ENCODE measurements at places on chromosomes 3 and 15.
A peak's percentile ranks its signal among the peaks of the same experiment; 100 is the strongest.

DNA sequence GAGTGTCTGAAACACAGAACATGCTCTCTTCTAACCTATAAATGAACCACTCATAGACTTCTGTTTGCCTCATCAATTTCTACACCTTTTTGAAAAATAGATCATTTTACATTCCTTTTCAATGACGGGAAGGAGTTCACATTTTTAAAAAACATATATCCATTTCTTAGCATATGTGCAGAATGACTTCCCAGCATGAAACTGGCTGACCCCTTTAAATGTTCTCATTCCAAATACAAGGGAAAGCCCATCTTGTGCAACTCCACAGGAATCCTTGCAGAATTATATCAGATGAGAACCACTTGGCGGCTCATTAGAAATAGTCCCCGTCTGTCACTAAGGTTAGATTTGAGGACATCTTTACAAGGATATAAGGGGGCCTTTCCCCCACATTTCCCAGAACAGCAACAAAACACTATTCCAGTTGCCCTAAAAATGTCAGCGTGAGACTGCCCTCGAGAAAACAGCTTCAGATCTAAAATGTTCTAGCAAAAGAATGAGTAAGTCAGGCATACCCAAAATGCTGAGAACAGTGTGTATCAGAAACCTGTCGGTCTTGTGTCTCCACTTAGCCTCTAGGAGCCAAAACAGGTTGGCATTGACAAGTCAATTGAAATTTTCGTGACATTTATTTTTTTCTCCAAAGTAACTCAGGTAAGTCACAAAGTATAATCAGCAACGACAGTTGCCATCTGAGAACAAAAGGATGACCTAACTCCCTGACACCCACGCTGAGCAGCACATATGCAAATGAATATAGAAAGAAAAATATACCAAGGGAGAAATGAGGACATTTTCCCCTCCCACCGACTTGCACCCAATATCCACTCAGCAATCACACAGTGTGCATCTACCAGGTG lies 63.1 kb downstream of the FOXP1 start:
- no peak for DNase-seq

DNA sequence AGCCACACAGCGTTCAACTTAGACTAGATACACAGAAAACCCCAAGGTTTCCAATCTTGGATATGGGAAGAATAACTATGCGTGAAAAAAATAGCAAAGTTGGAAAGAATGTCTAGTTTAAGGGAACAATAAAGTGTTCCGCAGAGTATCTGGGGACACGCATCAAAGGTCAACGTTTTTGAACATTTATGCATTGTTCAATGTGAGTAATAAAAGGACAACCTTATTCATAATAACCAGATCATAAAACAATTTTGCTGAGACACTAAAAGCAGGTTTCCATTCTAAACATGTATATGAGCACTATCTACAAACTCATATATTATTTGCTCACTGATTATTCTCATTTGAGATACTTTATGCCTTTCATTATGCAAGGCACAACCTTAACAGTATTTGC lies 7.8 kb downstream of the ANO10 start:
- DNase-seq, result no peak

DNA sequence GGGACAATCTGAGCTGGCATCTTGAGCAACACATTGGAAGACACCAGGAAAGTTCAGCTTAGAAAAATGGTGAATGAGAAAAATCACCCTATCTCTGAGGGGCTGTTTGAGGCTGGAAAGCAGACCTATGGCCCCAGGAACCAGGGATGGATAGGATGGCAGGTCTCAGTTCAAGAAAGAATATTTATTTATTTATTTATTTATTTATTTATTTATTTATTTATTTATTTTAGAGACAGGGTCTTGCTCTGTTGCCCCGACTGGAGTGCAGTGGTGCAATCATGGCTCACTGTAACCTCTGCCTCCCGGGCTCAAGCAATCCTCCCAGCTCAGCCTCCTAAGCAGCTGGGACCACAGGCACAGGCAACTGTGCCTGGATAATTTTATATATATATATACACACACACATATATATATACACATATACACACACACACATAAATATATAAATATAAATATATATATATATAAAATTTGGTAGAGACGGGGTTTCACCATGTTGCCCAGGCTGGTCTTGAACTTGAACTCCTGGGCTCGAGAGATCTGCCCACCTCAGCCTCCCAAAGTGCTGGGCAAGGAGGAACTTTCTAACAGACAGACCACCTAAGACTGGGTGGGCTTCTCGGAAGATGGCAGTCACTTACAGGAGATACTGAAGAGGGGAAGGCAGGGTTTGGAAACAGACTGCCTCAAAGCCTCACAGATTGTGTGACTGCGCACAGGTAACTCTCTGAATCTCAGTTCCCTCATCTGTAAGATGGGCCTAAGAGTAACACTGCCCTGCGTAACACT lies 29.7 kb downstream of the CCDC13 start:
- DNase-seq, result no peak

- DNase-seq, result no peak
These were observed 425 bp downstream of the ANPEP start for GRCh38 chr15:89814112-89814742.

DNA sequence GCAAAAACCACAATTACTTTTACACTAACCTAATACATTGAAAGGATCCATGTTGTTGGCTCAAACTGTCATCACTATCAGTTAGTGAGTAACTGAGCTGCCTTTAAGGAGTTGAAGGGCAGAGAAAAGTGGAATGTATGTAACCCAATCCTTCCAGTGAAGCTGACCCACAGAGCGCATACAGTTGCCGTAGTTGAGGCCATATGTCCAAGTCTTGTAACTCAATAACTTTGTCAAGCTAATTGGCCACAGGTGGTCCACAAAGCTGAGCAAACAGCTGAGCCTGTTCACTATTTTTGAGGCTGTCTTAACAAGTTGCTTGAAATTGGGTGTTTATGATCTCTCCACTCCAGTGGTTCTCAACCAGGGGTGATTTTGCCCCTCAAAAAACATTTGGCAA lies 169.0 kb upstream of the SLC24A5 start:
- no peak for DNase-seq

- DNase-seq, result no peak
These were observed 88.6 kb downstream of the TRIM42 start for GRCh38 chr3:140766465-140766864.

GRCh38 chr15:26087395-26087794 lies 224.3 kb upstream of the ATP10A start:
- no peak for DNase-seq

DNA sequence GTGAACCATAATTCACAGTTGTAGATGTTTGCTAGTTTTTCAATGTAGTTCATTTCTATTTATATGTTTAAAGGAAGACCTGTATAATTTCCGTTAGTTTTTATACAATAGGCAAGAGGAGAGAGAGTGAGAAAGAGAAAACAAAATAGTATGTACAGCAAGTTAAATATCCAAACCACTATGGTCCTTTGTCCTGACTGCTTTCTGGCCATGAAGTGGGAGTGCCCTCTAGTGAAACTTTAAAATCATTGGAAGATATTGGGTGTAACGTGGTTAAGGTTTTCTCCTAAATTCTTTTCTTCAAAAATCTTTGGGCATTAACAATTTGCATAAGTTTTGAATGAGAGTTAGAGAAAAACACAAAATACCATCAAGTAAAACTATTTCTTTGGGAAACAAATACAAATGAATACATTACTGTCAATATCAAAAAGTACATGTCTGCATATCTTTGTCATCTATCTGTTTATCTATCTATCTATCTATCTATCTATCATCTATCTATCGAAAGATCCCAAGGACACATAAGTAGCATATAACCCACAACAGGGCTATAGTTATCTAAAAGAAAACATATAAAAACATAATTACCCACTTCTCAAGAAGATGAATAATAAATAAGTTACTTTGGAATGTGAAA lies 534.6 kb upstream of the ATP11B start:
- no peak for DNase-seq

DNA sequence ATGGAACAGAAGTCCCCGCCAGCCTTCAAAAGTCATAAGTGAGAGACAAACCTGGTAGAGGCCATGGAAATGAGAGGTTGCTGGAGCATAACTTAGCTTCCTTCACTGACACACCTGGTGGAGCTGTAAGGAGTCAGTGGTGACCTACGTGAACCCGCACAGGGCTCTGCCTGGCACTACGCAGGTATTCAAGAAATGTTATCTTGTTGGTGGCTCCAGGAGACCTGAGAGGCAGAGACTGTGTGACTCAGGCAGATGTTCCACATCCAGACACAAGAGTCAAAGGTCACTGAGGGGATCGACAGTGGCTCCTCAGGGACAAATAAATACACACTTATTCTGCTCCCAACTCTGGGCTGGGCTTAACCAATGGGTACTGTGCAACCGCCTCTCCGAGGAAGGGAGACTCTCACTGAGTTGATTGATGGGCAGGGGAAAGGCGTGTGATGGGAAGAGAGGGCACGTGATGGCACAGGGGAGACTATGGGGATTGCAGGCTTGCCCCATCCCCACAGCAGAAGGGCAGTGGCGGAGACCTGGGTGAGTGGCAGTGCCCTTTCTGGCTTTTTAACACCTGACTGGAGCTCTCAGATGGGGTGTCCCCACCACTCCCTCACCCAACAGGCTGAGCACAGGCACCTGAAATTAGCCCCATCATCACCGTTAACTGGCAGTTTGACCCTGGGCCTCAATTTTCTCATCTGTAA lies 111.7 kb upstream of the SMAD3 start:
- DNase-seq, result no peak

GRCh38 chr3:186534113-186534669 lies 10.0 kb downstream of the CRYGS start:
- no peak for DNase-seq

- no peak for DNase-seq
These were observed 36.4 kb downstream of the ZDHHC3 start for GRCh38 chr3:44939581-44940036.

- DNase-seq, result no peak
These were observed 576 bp upstream of the RPAP1 start for GRCh38 chr15:41544650-41545015.

- no peak for DNase-seq
These were observed 6.3 kb downstream of the HOMER2 start for GRCh38 chr15:82946155-82946701.

GRCh38 chr3:60178931-60179653 lies 1072.2 kb downstream of the FHIT start:
- no peak for DNase-seq

GRCh38 chr15:30922480-30923311 lies 19.0 kb downstream of the FAN1 start:
- no peak for DNase-seq

DNA sequence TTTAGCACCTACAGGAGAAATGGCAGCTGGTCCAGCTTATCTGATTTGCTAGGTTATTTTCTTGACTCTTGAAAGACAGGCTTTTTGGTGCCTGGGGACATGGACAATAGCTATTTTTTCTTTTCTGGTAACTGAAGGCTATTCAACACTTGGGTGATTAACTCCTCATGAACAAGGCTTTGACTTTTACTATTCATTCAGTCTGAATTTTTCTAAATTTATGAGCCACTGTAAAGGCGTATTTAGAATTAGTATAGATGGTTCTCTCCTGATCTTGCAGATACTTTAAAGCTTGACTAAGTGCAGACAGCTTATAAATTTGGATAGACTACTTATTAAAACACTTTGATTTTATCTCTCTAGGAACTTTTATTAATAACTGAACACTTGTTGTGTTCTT lies 18.4 kb upstream of the GFM1 start:
- no peak for DNase-seq

GRCh38 chr15:58484791-58485600 lies 53.2 kb downstream of the LIPC start:
- DNase-seq, result peak; percentile 10

DNA sequence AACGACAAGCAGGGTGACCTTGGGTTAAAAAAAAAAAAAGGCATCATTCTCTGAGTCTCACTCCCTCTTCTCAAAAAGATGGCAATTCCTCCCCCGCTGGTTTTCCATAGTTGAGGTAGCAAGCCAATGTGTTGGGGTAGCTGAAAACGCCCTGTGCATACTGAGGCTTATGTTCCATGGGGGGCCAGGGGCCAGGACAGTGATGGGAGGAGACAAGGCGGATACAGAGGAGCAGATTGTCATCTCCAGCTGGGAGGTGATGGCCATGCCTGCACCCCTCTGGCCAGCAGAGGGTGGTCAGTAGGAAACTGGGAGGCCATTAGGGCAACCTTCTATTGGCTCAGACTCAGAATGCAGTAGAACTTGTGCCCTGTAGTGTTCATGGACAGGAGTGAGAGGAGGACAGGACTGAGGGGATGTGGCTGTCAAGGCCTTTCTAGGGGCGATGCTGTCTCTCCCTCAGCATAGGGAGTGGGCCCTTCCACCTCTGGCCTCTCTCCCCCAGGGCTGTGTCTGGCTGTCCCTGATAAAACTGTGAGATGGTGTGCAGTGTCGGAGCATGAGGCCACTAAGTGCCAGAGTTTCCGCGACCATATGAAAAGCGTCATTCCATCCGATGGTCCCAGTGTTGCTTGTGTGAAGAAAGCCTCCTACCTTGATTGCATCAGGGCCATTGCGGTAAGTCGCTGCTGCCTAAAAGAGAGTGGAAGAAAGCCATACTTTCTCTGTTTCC lies 1.9 kb downstream of the TF start:
- DNase-seq, result no peak

- DNase-seq, result no peak
These were observed 165.3 kb upstream of the TBL1XR1 start for GRCh38 chr3:177362626-177363025.

- no peak for DNase-seq
These were observed at the start of gene DRD3 for GRCh38 chr3:114178770-114179368. DRD3 (minus strand) TSS chr3:114179052; CDS start chr3:114171992, 7,060 bp downstream.

GRCh38 chr3:123725652-123726400 lies 141.0 kb upstream of the HACD2 start:
- no peak for DNase-seq

GRCh38 chr3:71930056-71930991 lies 145.4 kb upstream of the PROK2 start:
- no peak for DNase-seq

- DNase-seq, result no peak
These were observed 13.9 kb downstream of the PRR23E start for GRCh38 chr3:127206611-127207516.

GRCh38 chr3:154139996-154140436 lies 18.8 kb downstream of the ARHGEF26 start:
- DNase-seq, result no peak

GRCh38 chr3:17974206-17974841 lies 231.9 kb upstream of the TBC1D5 start:
- no peak for DNase-seq

GRCh38 chr15:91478717-91479191 lies 374.8 kb upstream of the SLCO3A1 start:
- no peak for DNase-seq

DNA sequence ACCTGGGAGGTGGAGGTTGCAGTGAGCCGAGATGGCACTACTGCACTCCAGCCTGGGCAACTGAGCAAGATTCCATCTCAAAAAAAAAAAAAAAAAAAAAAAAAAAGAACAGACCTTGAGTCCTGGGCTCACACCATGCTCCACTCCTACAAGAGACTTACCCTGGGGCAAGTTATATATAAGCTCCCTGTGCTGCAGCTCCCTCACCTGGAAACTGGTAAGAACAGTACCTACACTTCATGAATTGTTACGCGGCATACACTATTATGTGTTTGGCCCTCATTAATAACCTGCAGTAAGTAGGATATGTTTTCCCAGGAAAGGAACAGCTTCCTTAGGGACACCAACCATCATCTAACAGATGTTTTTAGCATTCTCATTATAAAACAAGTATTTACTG lies 119.6 kb downstream of the FMN1 start:
- DNase-seq, result no peak

All from activated naive CD4-positive, alpha-beta T cell (primary cell).